ENCODE measurements at places on chromosomes 3 and 15. TPM values are rescaled to one million over a fixed set of nuclear protein-coding genes. Genes with fewer than 3 reads are reported as not detected.

PDZRN3 gene
- total RNA-seq = 51.2 TPM

ITGA11 gene
- 8.6 TPM for total RNA-seq

RBP2 gene
- not detected for total RNA-seq

ANXA2 gene
- total RNA-seq = 5,074 TPM

RTP4 gene
- total RNA-seq = 2.8 TPM

DNAH12 gene
- under 0.01 TPM for total RNA-seq

SLC6A1 gene
- total RNA-seq = under 0.01 TPM

LRRC34 gene
- total RNA-seq = 7.9 TPM

SI gene
- not detected for total RNA-seq

RHCG gene
- not detected for total RNA-seq

TTLL13 gene
- total RNA-seq = not detected

DUOXA1 gene
- total RNA-seq = 0.17 TPM

TMC3 gene
- total RNA-seq = not detected

TUSC7 gene
- total RNA-seq = not detected

MAGEL2 gene
- total RNA-seq = 0.50 TPM

CD276 gene
- total RNA-seq = 170 TPM

TTC14 gene
- total RNA-seq = 41.6 TPM

HHLA2 gene
- not detected for total RNA-seq

LAMB2 gene
- total RNA-seq = 1,305 TPM

ZNF860 gene
- total RNA-seq = 1.0 TPM

KBTBD8 gene
- total RNA-seq = 1.3 TPM

SECISBP2L gene
- 39.7 TPM for total RNA-seq

SPATA12 gene
- 0.15 TPM for total RNA-seq

MUSTN1 gene
- total RNA-seq = not detected

SLC35G2 gene
- total RNA-seq = 15.3 TPM

ZNF770 gene
- 30.7 TPM for total RNA-seq

DNASE1L3 gene
- not detected for total RNA-seq

LMAN1L gene
- 0.15 TPM for total RNA-seq

SERPINI1 gene
- total RNA-seq = 4.5 TPM

KCNAB1 gene
- 2.8 TPM for total RNA-seq

CDHR4 gene
- total RNA-seq = not detected

BNC1 gene
- 7.9 TPM for total RNA-seq

CYP1A2 gene
- total RNA-seq = not detected

NRG4 gene
- 0.15 TPM for total RNA-seq

GLDN gene
- total RNA-seq = 127 TPM

MFAP1 gene
- total RNA-seq = 27.6 TPM

EPHB3 gene
- total RNA-seq = 18.0 TPM

SLCO2A1 gene
- total RNA-seq = not detected

Data from smooth muscle cell of trachea (primary cell).